ENCODE measurements at places on chromosomes 16 and 17.

- DNase-seq, result no peak
These were observed 115.3 kb upstream of the NOL11 start for GRCh38 chr17:67602444-67602843.

DNA sequence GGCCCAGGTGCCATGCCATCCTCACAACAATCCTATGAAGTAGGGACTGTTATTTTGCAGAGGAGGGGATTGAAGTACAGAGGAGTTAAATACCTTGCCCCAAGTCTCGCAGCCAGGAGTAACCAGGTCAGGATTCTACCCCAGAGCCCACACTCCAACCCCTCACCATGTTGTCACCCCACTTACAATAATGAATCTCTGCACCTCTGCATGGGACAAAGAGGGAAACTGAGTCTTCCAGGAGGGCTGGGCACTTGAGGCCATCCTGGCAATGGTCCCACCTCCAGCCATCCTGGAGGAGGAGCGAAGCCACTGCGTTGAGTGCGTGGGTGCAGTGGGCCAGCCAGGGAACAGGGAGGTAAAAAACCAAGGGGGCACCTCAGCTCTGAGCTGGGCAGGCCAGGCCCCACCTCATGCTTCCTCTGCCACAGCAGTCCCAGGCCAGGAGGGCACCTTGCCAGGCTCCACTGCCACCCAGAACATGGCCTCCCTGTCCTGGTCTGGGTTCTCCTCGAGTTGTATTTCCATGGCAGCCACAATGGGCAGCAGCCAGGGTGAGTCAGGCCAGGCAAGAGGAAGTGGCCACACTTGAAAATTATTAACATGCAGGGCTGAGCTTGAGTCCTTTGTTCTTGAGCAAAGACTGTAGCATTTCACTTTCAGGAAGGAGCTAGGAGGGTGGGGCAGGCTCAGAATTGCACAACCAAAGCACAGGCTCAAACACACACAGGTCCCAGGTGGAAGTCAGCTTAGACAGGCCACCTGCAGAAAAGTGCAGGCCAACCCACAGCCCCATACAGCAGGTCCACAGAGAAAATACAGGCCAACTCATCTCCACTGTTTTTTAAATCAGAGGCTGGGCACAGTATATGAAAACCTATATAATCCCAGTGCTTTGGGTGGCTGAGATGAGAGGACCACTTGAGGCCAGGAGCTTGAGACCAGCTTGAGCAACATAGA is 52.1 kb downstream of the CUEDC1 start:
- DNase-seq, result peak; percentile 87

DNA sequence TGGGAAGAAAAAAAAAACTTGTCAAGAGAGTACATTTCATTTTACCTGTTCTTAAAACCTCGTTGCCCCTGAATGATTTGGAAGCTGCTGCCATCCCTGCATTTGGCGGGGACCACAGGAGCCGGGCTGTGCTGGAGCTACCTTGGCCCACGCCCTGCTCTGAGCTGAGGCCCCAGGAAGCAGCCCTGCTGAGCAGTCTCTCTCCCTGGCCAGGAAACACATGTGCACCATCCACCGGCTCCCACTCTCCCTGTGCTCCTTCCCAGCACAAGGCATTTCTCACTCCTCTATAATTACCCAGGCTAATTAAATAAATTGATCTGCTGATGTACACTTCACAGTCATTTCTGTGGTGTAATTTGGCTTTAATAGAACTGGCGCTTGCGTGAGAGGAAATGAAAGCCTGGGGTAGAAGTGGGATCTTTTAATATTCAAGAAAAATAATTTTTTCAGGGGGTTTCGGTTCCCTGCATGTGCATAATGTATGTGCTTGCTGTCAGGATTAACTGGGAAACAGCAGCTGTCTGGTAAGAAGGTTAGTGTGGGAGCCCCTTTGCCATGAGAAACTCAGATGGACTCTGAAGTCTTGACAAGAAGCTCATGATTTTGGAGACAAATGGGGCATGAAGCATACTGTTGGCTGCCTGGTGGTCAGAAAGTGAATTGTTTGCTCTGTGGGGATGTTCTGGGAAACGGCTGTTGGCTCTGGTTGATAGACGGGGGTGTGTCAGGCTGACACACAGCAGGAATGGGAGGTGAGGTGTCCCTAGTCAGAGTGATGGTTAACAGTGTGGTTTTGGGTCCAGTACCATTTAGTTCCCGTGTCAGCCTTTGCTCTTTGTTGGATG is 252.3 kb upstream of the EEF2KMT start:
- no peak for DNase-seq

DNA sequence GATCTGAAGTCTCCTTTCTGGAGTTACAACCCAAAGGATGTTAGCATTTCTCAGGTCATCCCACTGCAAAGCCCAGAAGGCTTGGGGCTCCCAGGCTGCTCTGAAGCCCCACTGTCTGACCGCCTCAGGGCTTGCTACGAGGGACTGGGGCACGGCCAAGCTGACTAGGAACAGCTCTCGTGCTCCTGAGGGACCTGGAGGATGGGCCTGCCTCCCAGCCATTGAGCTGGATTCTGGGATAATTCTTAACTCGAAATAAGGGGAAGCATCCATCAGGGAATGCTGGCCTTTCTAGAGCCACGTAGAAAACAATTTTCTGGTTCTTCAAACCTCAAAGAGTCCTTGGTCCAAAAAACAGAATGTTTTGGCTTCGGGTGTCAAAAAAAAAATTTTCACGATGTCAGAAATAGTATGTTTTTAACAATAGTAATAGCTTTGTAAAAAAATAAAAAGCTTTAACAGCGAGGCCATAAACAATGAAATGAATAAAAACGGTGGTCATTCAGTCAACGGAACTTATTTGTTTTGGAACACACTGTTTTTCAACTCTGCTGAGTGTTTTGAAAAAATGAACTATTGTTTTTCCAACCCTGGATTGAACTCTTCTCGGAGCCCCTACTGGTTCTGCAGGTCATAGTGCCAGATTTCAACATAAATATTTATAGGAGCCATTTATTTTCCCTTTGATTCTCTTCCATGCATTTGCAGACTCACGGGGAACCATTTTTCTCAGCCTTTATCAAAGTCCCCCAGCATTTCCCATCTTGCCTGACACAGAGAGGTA is 16.4 kb upstream of the HERPUD1 start:
- peak; percentile 73 for DNase-seq

DNA sequence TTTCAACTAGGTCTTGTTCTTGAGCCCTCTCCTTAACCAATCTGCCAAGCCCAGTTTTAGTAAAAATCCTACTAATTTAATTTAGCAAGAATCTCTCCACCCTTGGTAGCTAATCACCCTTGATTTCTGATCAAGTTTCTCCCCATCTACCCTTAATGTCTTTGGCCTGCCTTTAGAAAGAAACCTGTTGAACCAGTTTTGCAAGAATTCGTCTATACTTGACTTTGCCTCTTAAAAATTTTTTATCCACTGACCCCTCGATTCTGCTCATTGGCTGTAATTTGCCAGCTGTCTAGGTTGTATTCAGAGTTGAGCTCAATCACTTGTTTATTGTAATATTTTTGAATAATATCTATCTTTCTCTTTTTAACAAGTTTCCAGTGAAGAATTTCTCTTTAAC is 1138.5 kb downstream of the CDH11 start:
- no peak for DNase-seq

GRCh38 chr17:31494259-31495021 is 103.0 kb downstream of the RAB11FIP4 start:
- DNase-seq, result no peak

GRCh38 chr17:42101513-42102292 is 3.4 kb upstream of the ZNF385C start:
- peak; percentile 79 for DNase-seq

DNA sequence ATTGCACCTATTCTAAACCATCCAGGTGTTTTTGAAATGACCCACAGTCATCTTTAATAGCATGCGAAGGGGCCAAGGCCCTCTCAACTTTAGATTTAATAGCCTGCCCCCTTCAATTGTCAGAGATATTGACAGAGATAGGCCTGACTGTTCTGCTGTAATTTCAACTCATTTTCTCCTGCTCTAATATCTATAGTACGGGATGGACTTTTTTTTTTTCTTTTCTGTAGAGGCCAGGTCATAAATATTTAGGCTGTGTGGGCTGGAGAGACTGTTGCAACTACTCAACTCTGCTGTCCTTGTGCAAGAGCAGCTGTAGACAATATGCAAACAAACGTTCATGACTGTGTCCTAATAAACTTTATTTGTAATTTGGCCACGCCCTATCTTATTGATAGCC is 24.7 kb upstream of the KRT20 start:
- DNase-seq, result peak; percentile 63

- DNase-seq, result no peak
These were observed 4.7 kb downstream of the FAM83G start for GRCh38 chr17:18999911-19000310.

DNA sequence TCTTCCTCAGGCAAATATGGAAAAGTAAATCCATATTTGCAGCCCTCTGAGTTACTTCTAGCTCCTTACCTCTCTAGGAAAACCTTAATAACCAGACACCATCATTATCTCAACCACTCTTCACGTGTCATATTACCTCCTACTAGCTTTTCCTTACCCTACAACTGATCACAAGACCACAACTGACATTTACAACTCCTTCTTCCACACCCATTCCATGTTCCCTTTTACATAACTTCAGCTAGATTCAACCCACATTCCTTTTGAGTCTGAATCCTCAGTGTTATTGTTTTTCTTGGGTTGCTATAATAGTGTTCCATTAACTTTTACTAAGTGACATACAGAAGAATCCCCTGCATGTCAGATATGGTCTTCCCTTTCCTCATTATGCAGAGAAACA is 4.7 kb upstream of the OR1E2 start:
- DNase-seq, result no peak

DNA sequence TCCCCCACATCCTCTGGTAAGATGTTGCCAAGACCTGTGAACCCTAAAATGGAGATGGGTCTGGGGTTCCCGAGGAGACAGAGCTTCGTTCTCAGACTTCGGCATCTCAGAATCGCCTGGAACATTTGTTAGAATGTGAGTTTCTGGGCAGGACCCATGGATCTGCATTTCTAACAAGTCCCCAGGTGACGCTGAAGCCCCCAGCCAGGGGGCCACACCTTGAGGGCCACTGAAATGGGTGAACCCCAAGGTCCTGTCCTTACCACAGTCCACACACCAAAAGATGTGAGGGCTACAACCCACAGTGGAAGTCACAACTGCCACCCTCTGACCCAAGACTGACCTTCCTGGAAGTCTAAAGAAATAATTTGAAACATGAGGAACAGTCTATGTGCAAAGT is 14.0 kb downstream of the MPP3 start:
- DNase-seq, result no peak

DNA sequence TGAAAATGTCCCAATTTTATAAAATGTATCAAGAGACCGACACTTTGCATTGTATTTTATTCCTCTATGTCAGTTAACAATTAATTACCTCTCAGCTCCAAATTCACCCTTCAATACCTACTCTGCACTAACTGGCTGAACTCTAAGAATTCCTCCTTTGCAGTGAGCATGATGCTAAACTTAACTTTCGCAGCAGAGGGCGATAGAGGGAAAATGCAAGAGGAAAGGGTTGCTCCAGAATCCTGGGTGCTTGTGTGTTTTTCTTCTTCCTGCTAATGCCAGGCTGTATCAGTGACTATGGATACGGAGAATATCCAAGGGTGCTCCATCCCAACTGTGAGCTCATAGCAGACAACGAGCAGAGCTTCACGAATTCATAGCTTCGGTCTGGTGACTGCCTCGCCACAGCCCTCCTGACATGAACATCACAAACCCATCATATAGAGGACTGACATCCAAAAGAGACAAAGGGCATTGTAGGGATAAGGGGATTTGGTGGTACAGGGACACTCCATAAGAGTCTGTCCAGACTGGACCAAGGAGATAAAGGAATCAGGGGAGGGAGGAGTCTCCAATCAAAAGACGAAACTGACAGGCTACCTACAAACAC is 172.9 kb downstream of the STX8 start:
- DNase-seq, result peak; percentile 62
